ENCODE measurements at places on chromosomes 5 and 9. TPM values are rescaled to one million over a fixed set of nuclear protein-coding genes. Genes with fewer than 3 reads are reported as not detected.
A peak's percentile ranks its signal among the peaks of the same experiment; 100 is the strongest.

Gene ADGRD2
- 1.6 TPM for total RNA-seq

Gene PRRX2
- 10.7 TPM for total RNA-seq

Gene ARHGEF37
- total RNA-seq: 1.1 TPM

Gene DEPDC1B
- 50.5 TPM for total RNA-seq

Gene PCDHB9
- 2.3 TPM for total RNA-seq

Gene MARCOL
- total RNA-seq: not detected

Gene CDH18
- not detected for total RNA-seq

Gene SPINK1
- 5.4 TPM for total RNA-seq

Gene GAPT
- not detected for total RNA-seq

Gene ZNF300
- 17.9 TPM for total RNA-seq

Gene TAF11L8
- not detected for total RNA-seq

Gene ADAMTS2
- total RNA-seq: 9.0 TPM

Gene PLCXD3
- 0.07 TPM for total RNA-seq

DNA sequence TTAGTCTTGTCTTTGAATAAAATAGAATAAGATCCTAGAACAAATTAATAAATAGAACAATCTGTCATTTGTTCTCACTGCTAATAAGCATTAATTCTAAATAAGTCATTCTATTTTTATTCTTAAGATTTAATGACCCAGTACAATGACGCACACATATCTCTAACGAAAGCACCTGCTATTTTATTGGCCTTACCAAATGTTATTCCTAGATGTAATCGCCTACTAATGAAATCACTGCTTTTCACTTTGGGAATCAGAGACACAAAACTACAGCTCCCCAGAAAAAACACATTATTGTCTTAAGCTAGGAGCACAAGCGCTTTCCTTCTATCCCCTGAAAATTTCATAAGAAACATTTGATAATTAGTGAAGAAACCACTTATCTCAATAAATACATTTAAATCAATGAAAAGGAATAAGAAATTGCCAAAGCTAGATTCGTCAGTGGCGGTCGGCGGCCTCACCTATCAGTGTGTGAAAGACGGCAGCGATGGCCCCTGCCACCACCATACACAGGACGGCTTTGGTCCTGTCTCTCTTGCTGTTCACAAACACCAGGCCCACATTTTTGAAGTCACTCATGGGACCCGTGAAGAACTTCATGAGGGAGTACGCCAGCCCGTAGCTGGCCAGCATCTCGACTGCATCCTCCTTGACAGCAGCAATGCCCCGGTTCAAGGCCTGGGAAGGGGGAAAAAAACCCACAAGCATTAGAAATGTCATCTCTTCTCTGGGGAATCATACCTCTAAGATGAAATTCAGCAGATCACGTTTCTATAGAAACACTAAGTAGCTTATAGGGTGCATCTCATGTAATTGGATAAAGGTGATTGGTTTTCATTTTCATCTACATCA, 102.8 kb downstream of the ANKH start:
- H3K4me1 ChIP-seq: no peaks in the 10 kb centered on the region
- no peak for DNase-seq
- no peaks in the 10 kb centered on the region for H3K27me3 ChIP-seq
- H3K4me3 ChIP-seq: no peak overlapping the region
- no peak overlapping the region for H3K27ac ChIP-seq

- no peak overlapping the region for H3K27ac ChIP-seq
- no peak for DNase-seq
- H3K4me1 ChIP-seq: peaks cover 14% of the 10 kb centered on the region
- no peaks in the 10 kb centered on the region for H3K27me3 ChIP-seq
- no peaks in the 10 kb centered on the region for H3K36me3 ChIP-seq
Observed at GRCh38 chr5:35365758-35366157, 135.5 kb upstream of the PRLR start.

DNA sequence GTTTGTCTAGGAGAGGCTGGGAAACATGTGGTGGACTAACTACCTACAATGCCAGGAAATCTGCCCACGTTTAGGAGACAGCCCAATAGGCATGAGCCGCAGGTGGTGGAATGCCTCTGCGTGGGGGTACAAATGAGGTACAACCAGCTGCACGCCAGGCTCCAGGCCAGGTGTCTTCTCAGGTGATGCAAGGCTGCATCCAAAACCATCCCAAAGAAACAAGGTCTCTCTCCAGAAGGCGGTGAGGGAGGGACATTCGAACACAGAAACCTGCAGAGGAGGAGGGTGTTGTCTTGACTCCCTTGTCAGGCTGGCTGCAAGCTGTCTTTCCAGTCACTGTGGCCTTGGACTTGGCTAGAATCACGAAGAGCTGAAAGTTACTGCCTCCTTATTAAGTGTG, 11.6 kb downstream of the ANKH start:
- H3K36me3 ChIP-seq: no peaks in the 10 kb centered on the region
- H3K27me3 ChIP-seq: no peaks in the 10 kb centered on the region
- H3K27ac ChIP-seq: peak overlapping the region; percentile 21
- H3K4me3 ChIP-seq: no peak overlapping the region
- peaks cover 5% of the 10 kb centered on the region for H3K4me1 ChIP-seq

- H3K4me1 ChIP-seq: 0 out of 2 replicates have a peak, but pooled peaks cover 4% of the 10 kb centered on the region
- no peaks in the 10 kb centered on the region for H3K27me3 ChIP-seq
- H3K36me3 ChIP-seq: peaks cover 23% of the 10 kb centered on the region
- H3K27ac ChIP-seq: no peak overlapping the region
Observed at GRCh38 chr9:75242426-75242825, 154.1 kb downstream of the OSTF1 start.

DNA sequence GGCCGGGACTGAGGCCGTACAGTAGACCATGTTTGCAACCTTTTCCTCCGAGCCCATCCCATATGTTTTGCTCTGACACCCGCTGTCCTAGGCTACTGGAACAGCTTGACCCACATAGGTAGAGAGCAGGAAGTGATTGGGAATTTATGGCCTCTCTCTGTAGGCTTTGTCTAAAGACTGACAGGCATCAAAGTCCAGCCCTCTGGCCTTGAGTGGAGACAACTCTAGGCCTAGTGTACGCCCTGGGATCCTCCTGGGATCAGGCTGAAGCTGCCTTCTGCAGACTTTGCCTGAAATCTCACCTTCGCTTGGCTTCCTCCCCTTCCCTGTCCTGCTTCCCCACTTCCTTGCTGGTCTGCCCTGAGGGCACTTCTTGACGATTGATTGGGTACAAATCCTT, 13.6 kb upstream of the AKNA start:
- no peak overlapping the region for H3K4me3 ChIP-seq
- no peak overlapping the region for H3K27ac ChIP-seq
- H3K36me3 ChIP-seq: no peaks in the 10 kb centered on the region
- peaks cover 24% of the 10 kb centered on the region for H3K4me1 ChIP-seq

GRCh38 chr9:100052375-100052774, 46.4 kb downstream of the ERP44 start:
- no peak for DNase-seq
- no peaks in the 10 kb centered on the region for H3K36me3 ChIP-seq
- no peak overlapping the region for H3K27ac ChIP-seq
- H3K4me1 ChIP-seq: no peaks in the 10 kb centered on the region

DNA sequence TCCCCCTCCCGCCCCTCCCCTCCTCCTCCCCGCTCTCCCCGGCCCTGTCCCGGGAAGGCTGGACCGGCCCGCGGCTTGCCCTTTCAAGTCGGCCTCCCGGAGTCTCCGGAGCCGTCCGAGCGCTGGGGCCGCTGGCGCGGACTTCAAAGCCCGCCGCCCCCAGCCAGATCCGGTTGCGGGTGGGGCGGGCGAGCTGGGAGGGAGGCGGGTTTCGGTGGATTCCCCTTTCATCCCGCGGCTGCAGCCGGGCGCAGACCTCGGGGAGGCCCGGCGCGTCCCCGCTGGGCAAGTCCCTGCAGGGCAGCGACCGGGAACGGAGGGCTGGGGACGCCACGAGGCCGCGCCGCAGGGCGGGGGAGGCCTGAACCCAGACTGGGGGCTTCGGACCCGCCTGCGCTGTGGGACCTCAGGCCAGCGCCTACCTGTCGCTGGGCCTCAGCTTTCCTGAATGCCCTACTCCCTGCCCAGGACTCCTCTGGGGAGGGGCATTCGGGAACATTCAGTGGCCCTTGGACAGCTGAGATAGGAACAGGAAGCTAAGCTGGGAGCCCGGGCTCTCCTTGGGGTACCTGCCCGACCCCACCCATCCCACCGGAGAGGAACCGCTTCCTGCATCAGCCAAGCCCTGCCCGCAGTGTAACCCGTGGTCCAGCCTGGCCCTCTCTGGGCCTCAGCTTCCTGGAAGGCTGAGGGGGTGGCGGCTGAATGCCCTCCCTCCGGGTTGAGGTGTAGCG, 23.4 kb downstream of the C9orf50 start:
- no peak overlapping the region for H3K27ac ChIP-seq
- peak; percentile 74 for DNase-seq
- peaks cover 52% of the 10 kb centered on the region for H3K27me3 ChIP-seq
- peaks cover 44% of the 10 kb centered on the region for H3K4me1 ChIP-seq

DNA sequence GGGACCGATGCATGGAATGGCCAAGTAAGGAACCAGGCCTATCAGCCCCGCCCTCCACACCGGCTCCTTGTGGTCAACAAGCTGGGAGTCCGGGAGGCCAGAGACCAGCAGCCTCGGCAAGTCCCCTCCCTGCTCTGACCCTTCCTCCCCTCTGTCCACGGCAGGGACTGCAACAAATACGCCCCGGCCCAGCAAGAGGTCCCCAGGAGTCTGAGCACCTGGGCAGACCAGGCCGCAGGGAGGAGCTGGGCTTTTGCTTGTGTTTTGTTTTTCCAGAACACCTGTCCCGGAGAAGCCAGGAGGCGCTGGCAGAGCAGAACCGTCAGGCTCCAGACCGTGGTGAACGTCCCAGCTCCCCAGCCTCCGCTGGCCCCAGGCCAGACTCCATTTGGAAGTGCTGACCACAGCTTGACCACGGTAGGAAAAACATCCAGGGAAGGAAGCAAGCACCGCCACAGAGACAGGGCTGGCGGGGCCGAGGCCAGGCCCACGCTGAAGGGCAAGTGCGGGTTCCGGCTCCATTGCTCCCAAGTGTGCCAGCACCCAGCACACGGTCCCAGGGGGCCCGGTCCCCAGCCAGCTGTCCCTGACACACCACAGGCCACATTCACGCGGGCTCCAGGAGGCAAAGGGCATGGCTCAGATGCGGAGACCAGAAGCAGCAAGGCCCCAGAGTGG, 56.7 kb downstream of the VAV2 start:
- no peaks in the 10 kb centered on the region for H3K27me3 ChIP-seq
- no peak for DNase-seq
- no peak overlapping the region for H3K4me3 ChIP-seq
- no peak overlapping the region for H3K27ac ChIP-seq
- peaks cover 17% of the 10 kb centered on the region for H3K4me1 ChIP-seq
- peaks cover 15% of the 10 kb centered on the region for H3K36me3 ChIP-seq

- no peak for DNase-seq
- no peaks in the 10 kb centered on the region for H3K4me1 ChIP-seq
- H3K4me3 ChIP-seq: no peak overlapping the region
- peaks cover 12% of the 10 kb centered on the region for H3K36me3 ChIP-seq
- no peak overlapping the region for H3K27ac ChIP-seq
- no peaks in the 10 kb centered on the region for H3K27me3 ChIP-seq
Observed at GRCh38 chr5:95385334-95385733, 5.8 kb upstream of the FAM81B start.

DNA sequence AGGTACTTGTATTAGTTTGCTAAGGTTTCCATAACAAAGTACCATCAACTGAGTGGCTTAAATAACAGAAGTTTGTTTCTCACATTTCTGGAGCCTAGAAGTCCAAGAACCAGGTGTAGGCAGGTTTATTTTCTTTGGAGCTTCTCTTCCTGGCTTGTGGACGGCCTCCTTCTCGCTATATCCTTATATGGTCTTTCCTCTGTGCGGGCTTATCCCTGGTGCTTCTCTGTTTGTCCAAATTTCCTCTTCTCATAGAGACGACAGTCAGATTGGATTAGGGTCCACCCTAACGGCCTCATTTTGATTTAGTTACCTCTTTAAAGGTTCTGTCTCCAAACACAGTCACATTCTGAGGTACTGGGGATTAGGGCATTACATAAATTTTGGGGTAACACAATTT, 88.3 kb downstream of the RMI1 start:
- no peak for DNase-seq
- no peak overlapping the region for H3K27ac ChIP-seq
- H3K4me3 ChIP-seq: no peak overlapping the region
- no peaks in the 10 kb centered on the region for H3K27me3 ChIP-seq

- H3K27me3 ChIP-seq: peaks cover 5% of the 10 kb centered on the region
- DNase-seq: no peak
- peaks cover 22% of the 10 kb centered on the region for H3K4me1 ChIP-seq
- no peak overlapping the region for H3K27ac ChIP-seq
- no peaks in the 10 kb centered on the region for H3K36me3 ChIP-seq
- no peak overlapping the region for H3K4me3 ChIP-seq
Observed at GRCh38 chr5:1636981-1637638, 113.3 kb upstream of the LPCAT1 start.

- no peaks in the 10 kb centered on the region for H3K27me3 ChIP-seq
- no peak for DNase-seq
- H3K4me1 ChIP-seq: peaks cover 19% of the 10 kb centered on the region
- H3K4me3 ChIP-seq: no peak overlapping the region
- no peak overlapping the region for H3K27ac ChIP-seq
- H3K36me3 ChIP-seq: no peaks in the 10 kb centered on the region
Observed at GRCh38 chr5:9712506-9712905, 82.4 kb upstream of the TAS2R1 start.

GRCh38 chr5:82347201-82347865, 69.2 kb upstream of the RPS23 start:
- no peaks in the 10 kb centered on the region for H3K36me3 ChIP-seq
- H3K27me3 ChIP-seq: no peaks in the 10 kb centered on the region
- no peak overlapping the region for H3K4me3 ChIP-seq

DNA sequence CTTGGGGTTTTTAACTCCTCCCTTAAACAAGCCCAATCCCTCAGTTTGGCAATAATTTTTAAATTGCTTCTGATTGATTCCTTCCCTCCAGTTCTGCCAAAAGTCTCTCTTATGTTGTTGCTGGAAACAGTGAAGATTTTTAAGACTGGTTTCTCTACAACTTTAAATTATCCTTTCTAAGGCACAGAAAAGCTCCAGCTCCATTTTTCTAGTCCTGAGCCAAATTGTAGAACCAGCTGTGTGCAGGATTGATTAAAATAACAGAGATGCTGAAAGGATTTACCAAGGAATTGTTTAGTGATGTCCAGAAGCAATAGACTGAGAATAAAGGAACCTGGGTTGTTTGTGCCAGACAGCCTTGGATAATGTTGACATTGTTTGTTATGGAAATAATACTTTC, 111.3 kb downstream of the NUDT12 start:
- no peak overlapping the region for H3K4me3 ChIP-seq
- no peaks in the 10 kb centered on the region for H3K36me3 ChIP-seq
- H3K27ac ChIP-seq: no peak overlapping the region

DNA sequence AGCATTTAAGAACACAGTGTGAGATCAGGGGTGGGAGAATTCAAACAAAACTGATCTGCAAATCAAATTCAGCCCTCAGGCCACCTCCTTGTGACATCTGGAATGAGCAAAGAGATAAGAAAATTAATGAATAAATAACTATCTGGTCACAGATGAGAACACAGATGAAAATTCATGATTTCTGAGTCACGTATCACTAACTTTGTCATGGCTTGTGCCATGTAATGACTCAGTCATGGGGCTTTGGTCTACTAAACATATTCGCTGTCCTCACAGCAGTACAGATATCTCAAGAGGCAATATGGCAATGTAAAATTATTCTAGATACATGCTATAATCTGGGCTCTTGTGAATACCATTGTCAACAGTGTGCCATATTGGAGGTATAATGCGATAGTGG, 274.4 kb downstream of the MAN2A1 start:
- H3K4me3 ChIP-seq: no peak overlapping the region
- no peaks in the 10 kb centered on the region for H3K36me3 ChIP-seq
- DNase-seq: no peak
- H3K27me3 ChIP-seq: no peaks in the 10 kb centered on the region
- no peak overlapping the region for H3K27ac ChIP-seq

- H3K4me3 ChIP-seq: no peak overlapping the region
- DNase-seq: no peak
Observed at GRCh38 chr9:133251773-133252172, 23.2 kb downstream of the ABO start.

GRCh38 chr9:135046739-135047350, 40.6 kb upstream of the OLFM1 start:
- no peaks in the 10 kb centered on the region for H3K36me3 ChIP-seq
- no peak overlapping the region for H3K4me3 ChIP-seq

Data from WTC11 (cell line).